ENCODE measurements at places on chromosomes 12 and 14.

GRCh38 chr12:8852119-8852518 lies 29.7 kb downstream of the A2ML1 start:
- DNase-seq = no peak

- no peak for DNase-seq
Measured at GRCh38 chr14:65433157-65433556, 20.6 kb downstream of the FUT8 start.

DNA sequence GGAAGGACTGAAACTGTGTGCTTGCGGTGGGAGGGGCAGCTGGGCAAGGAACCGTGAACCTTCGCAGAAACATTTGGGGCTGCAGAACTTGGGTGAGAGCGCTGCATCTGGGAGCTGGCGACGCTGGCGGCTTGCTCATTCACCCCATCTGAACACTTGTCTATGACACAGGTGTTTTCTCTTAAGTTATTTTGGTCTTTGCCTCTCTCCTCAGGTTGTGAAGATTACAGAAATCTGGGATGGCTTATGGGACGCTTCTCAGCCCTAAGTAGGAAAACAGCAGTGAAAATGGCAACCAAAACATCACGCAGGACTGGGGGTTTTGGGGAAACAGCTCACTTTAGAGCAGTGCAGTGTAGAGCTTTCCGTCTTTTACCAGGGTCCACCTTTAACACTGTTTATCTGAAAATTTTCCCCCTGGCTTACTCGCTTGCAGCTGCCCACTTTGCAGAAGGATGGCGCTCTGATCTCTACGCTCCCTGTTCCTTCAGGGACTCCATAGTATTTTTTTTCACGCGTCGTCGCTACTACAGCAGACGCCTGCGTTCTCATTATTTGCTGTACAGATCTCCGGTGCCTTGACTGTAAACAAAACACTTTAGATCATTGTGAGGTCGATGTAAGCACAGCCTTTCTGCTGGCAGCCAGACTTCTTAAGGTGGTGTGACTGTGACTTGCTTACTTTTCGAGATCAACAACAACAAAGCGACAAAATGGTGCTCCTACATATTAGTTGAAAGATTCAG lies 2.7 kb upstream of the CDKN1B start:
- DNase-seq = no peak

DNA sequence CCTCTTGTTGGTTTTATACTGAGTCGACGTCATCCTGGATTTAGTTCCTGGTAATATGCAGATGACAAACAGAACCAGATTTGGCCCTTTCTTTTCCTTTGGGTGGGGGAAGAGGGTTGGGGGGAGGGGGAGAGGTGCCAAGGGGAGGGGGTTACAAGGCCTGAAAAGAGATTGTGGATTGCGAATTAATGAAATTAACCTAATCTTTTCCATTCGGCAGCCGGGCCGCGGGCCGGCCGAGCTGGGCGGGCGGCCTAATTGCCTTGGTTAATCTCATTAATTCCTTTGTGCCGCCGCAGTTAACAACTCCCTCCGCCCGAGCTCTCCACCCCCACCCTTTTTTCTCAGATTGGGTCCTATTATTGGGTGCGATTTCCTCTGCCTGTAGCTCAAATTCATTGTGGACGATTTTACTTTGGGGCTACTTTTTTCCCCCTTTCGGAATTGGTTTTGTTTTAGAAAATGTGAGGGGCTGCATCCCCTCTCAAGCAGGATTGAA lies 387 bp upstream of the GSC start:
- DNase-seq = no peak

DNA sequence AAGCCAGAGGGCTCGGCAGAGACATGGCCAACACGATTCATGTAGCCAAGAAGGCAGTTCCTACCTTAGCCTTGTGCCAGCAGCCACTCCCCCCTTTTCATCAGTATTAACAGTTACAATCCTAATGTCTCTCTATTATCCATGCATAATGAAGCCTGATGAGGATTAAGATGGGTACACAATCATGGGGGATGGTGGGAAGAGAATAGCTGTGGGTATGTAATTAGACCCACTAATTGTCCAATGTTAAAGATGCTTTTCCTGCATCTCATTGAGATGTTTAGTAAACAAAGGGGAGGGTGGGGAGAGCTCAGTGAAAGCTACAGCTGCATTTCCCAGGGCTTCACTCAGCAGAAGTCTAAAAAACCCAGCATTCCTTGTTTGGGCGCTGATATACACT lies 70.4 kb upstream of the CMKLR1 start:
- DNase-seq = no peak

DNA sequence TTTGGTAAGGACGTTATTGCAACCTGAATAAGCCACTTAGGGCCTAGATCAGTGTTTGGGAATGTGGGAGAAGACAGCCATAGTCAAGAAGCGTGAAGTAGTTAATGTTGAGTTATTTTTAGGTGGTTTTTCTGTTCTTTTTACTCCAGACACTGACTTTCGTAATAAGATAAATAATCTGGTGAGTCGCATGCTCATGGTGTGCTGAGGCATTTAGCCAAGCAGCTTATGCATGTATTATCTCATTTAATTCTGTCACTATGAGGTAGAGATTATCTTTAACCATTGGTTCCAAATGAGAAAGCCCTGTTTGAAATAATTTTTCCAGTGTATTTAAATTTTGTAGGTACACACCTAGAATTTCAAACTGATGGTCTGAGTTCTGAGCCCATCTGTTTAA lies 67.3 kb downstream of the RCOR1 start:
- DNase-seq = no peak

GRCh38 chr12:3543826-3544225 lies 52.8 kb downstream of the PRMT8 start:
- no peak for DNase-seq

- DNase-seq = no peak
Measured at GRCh38 chr12:105764216-105764835, 374.4 kb downstream of the NUAK1 start.

GRCh38 chr12:127162902-127163301 lies 1104.1 kb upstream of the TMEM132C start:
- no peak for DNase-seq

- no peak for DNase-seq
Measured at GRCh38 chr12:60391051-60391450, 795.2 kb downstream of the SLC16A7 start.

- DNase-seq = no peak
Measured at GRCh38 chr14:37591311-37591940, 3.6 kb downstream of the FOXA1 start.

DNA sequence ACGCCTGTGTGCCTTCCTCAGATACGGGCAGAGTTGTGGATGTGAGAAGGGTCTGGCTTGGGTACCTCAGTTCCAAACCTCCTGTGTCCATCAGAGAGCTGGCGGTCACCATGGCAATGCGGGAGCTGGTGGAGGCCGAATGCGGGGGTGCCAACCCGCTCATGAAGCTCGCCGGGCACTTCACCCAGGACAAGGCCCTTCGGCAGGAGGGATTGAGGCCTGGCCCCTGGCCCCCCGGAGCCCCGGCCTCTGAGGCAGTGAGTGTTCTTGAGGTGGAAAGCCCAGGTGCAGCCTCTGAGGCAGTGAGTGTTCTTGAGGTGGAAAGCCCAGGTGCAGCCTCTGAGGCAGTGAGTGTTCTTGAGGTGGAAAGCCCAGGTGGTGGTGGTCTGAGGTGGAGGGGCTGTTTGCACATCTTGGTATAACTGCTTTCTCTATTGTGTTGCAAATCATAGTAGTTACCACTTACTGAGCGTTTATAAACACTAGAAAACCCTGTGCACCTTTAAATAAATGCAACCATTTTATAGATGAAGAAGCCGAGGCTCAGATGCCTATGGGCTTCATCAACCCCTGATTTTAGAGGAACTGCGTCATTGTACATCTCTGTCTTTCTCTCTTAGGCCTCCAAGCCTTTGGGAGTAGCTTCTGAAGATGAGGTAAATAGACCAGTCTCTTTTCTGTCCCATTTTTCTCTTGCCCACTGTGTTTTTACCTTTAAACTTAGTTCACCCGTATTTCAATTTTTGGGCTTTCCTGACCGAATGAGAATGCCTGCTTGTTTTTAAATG lies 976 bp downstream of the PEX5 start:
- DNase-seq = no peak

GRCh38 chr14:35998303-35998702 lies 172.2 kb downstream of the BRMS1L start:
- no peak for DNase-seq

- DNase-seq = no peak
Measured at GRCh38 chr14:71372411-71372838, 465.2 kb downstream of the PCNX1 start.

GRCh38 chr12:80815351-80815750 lies 98.6 kb downstream of the MYF5 start:
- no peak for DNase-seq

DNA sequence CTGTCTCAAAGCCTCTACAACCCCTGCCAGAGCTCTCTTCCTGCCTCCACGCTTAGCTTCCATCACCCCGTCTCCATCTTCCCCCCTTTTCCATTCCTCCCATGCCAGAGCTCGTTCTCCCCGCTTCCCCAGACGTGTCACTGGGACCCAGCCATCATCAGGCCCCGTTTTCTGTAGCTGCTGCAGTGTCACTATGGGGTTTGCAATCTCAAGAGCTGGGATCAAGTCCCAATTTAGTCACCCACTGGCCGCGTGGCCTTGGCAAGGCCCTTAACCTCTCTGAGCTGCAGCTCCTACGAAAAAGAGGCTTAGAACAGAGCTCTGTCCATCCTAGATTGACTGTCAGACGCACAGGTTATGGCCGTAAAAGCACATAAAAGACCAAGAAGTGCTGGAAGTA lies 901 bp upstream of the FAIM2 start:
- no peak for DNase-seq
